ENCODE measurements at places on chromosomes 12 and 14.

- no peak for DNase-seq
Observed at GRCh38 chr12:49527361-49528130, 11.3 kb upstream of the KCNH3 start.

GRCh38 chr12:18470251-18470650, 208.9 kb downstream of the PIK3C2G start:
- no peak for DNase-seq

GRCh38 chr14:98903371-98903770, 368.6 kb downstream of the BCL11B start:
- DNase-seq, result no peak

- DNase-seq, result no peak
Observed at GRCh38 chr14:100609941-100610391, 22.7 kb upstream of the BEGAIN start.

- no peak for DNase-seq
Observed at GRCh38 chr12:3631759-3632158, 121.2 kb downstream of the CRACR2A start.

- peak; percentile 38 for DNase-seq
Observed at GRCh38 chr14:38210587-38211216, 3.0 kb downstream of the SSTR1 start.
